ENCODE measurements at places on chromosomes 16 and 17.

DNA sequence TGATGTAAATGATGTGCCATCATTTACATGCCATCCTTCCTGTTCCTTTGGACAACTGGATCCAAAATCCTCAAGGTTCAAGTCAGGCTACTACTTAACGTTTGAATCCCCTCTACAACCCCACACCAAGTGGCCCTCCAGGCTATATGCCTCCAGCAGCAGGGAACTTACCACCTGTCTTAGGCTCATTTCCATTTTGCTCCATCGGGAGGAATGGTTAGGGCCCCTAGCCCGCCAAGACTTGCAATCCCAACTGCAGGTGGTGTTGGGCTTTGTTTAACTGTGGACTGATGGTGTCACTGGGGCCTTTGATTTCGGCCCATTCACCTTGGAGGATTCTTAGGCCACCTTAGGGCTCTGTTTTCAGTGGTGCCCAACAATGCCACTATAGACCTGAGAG lies 9.7 kb downstream of the HNF1B start:
- DNase-seq, result no peak

- no peak for DNase-seq
Measured at GRCh38 chr17:2649191-2649590, 55.7 kb downstream of the PAFAH1B1 start.

- DNase-seq, result no peak
Measured at GRCh38 chr16:28182183-28182582, 29.6 kb downstream of the XPO6 start.

- no peak for DNase-seq
Measured at GRCh38 chr17:2710803-2711607, 559 bp downstream of the CLUH start.

- no peak for DNase-seq
Measured at GRCh38 chr17:64006361-64007088, 8.4 kb downstream of the PRR29 start.
